ENCODE measurements at places on chromosomes 4 and X.

- no peak for DNase-seq
These were observed 189.1 kb downstream of the SHOX start for GRCh38 chrX:819684-820083.

GRCh38 chr4:61805979-61806378 lies 605.9 kb downstream of the ADGRL3 start:
- DNase-seq: no peak

- DNase-seq: no peak
These were observed at the start of gene HELT for GRCh38 chr4:185017964-185018772. TSS of gene HELT (plus strand) at chr4:185018490. CDS start at chr4:185018929, 439 bp downstream.

DNA sequence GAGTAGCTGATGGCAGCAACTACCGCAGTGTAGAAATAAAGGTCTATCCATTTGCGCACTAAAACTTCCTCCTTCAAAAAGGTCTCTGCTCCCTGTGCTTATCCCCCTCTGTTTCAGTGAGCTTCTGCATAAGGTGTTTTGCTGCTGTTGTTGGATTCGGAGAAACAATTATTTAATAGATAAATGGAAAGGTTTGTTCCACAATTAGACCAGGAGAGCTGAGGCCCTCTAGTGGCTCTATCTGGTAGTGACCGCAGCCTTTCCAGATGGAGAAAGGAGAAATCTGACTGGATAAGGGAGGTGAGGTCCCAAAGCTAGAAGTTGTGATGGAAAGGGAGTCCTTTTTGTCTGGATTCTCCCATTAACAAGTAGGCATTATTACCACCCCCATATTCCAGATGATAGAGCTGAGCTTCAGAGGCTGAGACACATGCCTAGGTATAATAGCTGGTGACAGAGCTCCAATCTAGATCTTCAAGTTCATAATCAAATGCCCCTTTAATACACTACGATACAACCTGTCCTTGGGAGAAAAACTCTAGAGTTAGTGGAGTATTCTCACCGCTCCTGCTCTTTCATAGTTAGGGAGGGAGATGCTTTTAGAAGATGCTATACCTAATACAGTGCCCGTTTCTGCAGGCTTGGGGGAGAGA lies 5.1 kb upstream of the GABRQ start:
- DNase-seq: no peak

GRCh38 chr4:108636246-108636645 lies 14.2 kb upstream of the OSTC start:
- no peak for DNase-seq

DNA sequence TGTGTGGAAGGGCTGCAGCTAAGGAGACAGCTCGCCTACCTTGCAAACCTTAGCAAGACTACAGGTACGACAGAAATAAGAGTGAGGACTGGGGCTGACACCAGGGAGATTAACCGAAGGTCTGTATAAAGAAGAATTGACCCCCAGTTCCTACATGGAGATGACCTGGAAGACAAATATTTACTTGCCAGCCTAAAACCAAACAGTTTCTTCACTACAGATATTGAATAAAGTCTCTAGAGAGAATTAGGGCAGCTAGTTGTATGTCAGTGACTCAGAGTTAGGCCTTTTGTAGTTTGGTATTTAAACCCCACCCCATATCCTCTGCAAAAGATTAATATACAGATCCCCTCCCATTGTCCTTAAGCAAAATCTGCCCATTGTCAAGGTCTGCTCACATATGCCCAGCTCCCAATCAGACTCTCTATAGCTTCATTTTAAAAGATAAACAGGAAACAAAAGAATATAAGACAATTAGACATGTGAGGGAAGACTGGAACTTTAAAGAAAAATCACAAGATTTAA lies 28.1 kb upstream of the FRMPD3 start:
- no peak for DNase-seq

All from GM12864 (cell line).